ENCODE measurements at places on chromosomes 4 and X.

DNA sequence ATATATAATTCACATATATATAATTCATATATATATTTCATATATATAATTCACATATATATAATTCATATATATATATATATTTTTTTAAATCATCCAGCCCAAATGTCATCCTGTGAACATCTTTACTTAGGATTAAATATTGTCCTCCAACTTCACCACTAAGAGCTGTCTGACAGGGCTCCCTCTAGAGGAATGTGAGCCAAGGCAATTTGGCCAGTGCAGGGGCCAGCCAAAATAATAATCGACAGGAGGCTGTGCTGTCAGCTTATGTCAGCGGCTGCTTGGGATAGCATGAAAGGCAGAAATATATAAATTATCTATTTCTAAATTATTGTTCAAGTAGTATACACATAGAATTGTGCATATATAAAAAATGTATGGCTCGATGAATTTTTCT, 29.5 kb downstream of the EGFL6 start:
- DNase-seq = peak; percentile 2

GRCh38 chrX:152847281-152847680, 16.4 kb downstream of the NSDHL start:
- DNase-seq = no peak

DNA sequence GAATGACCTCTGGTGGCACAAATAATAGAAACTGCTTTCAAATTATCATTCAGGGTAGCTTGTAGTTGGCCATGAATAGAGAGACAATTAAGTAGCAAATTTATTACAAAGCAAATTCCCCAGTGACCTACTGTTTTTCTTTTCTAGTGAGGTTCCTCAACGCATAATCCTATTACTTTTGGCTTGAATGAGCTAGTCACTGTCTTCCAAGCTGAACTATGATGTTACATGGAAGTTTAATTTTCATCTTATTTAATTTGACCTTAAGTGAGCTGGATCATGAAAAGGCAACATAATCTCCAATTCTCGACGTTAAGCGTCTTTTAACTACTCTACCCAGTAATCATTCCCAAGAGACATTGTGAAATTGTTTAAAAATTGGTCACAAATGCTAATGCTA, 347.4 kb upstream of the MAGEB2 start:
- no peak for DNase-seq

DNA sequence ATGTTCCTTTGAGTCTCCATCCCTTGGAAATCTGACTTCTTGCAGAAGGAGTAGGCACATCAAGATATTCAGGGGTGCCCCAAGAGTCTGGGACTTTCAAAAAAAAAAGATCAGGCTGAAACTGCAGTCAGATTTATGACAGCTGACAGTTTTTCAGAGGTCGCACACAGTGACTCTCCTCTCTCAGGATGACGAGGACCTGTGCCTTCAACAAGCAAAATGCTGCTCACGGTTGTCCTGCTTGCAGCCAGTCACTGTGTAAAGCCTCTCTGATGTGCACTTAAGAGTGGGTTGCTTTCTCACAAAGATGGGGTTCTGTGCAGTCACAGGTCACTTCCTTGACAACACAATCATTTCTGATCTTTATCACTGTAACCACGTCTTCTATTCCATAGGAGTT, 178.2 kb downstream of the PTTG2 start:
- no peak for DNase-seq

DNA sequence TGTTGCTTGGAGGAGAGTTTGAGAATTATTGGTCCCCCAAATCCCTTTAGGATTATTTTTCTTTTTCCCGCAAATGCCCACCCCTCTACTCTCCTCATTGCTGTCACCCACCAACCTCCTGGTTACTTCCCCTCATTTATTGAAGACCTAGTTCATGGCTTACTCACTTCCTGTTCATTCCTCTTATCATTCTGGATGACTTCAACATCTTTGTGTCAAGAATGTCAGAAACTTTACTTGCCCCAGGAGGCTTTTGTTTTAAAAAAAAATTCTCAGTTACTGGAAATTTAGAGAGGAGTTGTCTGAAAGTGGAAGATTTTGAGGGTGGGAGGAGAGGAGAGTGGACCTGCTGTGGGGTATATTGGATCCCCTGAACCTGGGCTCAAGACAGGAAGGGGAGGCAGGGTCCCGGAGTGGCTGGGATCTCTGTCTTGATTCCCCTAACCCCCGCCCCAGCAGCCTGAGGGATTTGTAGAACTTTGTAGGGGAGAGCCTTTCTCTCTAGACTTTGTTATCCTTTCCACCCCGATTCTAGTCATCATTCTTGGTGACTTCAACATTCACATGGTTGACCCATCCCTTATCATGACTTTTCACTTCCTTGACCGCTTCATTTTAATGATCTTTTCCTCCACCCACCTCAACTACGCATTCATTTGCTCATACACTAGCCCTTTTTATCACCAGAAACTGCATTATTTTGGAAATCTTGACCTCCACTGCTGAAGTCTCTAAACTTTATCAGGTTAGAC, 69.9 kb upstream of the ESX1 start:
- DNase-seq = no peak

- DNase-seq = peak; percentile 79
These were observed at the start of gene BLOC1S4 for GRCh38 chr4:6716018-6716911. BLOC1S4 (plus strand) TSS chr4:6716174; CDS start chr4:6716210, 36 bp downstream.

DNA sequence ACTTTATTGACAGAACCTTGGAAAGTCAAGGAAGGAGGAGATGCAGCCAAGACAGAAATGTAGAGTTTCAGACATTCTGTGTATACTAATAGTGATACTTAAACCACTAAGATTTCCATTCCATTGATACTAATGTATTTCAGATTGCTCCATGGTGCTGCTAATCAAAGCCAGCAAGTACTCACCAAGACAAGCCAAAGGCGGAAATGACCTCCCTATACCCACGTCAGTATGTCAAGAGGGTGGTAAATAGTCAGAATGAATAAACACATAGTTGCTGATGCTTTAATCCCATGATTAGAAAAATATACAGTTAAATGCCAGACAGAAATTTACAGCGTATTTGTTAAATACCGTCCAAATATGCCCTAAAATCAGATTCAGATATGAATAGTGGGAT, 417.8 kb upstream of the INTU start:
- DNase-seq = no peak

DNA sequence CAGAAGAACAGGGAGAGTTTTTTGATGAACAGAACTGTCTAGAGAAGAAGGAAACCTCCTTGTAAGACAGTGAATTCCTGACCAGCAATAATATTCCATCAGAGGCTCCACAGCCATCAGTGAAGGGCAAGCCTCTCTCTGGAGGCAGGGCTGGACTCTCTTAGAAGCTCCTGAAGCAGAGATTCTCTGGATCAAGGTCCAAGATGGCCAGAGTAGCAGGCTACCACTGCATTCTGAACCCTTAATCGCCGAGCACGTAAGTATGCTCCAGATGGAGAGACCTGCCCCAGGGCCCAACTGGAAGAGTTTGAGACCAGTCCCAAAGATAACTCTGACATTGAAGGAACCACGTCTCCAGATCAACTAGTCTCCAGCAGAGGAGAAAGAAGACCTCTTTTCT, 16.4 kb downstream of the GABRE start:
- no peak for DNase-seq

DNA sequence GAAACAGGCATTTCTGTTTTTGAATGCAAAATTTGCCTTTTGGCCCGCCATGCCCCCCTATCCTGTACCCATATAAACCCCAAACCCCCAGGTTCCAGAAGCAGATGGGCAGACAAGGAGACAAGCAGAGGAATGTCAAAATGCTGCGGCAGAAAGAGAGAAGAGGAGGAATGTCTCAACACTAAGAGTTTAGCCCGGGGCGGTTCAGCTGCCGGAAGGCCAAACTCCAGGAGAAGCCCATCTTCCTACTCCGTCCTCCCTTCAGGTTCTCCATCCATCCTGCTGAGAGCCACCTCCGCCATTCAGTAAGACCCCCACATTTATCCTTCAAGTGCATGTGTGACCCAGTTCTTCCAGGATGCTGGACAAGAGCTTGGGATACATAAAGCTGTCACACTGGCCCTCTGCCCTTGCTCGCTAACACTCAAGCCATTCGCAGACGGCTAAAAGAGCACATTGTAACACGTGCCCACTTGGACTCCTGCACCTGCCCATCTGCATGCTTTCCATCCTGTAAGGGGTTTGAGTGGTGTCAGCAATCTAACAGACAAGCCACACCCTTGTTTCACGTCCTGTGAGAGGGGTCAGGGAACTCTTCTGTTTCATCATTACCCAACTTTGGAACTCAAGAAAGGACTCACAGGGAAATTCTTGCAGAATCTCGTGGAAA, 31.3 kb downstream of the TLR10 start:
- no peak for DNase-seq

DNA sequence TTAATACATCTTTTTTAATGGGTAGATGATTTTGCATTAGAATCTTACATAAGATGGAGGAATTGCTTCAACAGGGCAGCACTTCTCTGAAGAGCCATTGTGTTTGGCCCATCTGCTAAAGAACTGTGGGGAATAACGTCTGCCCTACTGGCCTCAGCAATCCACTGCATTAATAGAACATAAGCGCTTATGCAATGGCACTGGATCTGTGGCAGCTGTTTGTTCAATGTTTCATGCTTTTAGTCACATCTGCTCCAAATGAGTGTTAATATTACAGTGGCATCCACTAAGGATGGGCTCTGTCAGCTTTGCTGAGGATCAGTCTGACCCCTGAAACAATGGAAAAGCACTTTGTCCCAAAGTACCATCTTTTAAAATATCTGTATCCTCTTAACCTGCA, 279.0 kb upstream of the GK2 start:
- no peak for DNase-seq

GRCh38 chrX:46770817-46771163, 11.9 kb upstream of the SLC9A7 start:
- DNase-seq = peak; percentile 89

DNA sequence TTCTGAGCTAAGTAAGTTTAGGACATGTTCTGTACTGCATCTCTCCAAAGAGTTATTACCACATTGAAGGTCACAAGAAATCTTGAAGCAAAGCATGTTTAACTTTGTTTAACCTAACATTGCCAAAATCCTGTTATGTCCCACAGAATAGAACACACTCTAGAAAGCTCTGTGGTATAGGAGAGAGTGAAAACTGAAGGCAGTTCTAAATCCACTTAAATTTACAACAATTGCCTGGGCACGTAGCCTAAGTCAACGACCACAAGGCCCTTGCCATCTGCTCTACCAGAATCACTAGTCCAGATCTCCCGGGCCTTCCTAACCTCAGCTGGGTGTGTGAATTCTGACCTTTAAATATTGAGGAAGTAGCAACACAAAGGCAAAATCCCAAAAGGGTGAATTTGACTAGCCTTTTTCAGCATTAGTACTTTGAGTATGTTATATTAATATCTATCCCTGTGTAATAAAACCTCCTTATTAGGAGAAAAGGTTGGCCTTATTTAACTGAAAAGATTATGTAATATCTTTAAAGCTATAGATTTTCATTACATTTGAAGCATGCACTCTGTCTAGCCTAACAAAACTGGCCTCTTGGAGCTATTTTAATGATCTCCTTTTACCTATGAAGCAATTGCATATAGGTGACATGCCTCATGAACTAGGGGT, 4.5 kb upstream of the MAML3 start:
- no peak for DNase-seq

DNA sequence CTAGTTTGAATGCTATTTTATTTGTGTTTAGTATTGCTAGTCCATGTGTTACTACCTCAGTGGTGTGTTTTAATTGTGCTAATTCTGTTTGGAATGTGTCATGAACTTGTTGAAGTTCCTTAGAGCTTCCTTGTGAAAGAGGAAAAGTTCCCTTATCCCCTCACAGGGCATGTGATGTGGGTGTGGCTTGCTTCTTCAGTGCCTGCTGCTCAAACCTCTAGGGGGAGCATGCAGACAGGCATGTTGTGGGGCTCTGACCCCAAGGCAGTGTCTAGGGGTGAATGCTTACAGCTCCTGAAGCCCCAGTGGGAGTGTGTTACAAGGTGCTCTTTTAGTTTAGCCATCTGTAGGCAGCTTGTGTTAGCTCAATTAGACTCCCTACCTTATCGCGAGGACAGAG, 86.5 kb downstream of the MAGED4 start:
- peak; percentile 2 for DNase-seq

DNA sequence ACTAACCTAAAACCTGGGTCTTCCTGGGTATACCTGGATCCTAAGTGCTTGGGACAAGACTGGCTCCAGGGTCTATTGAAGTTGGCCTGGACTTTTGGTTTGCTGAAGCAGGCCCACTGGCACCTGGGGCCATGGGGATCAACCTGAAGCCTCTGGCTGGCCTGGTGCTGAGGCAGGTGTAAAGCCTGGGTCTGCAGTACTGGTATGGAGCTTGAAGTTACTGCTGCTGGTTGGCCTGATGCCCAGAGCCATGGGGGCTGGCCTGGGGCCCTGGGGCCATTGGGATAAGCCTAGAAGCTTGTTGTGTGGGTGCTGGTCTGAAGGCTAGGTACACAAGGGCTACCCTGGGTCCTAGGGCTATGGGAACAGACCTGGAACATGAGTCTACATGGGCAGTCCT, 743.2 kb upstream of the GRIA3 start:
- no peak for DNase-seq

GRCh38 chr4:79334783-79335182, 8.9 kb upstream of the NAA11 start:
- no peak for DNase-seq

- DNase-seq = no peak
These were observed 206.6 kb downstream of the ARHGAP10 start for GRCh38 chr4:147938496-147938895.

- DNase-seq = no peak
These were observed 2.2 kb downstream of the SORCS2 start for GRCh38 chr4:7194251-7195140.

DNA sequence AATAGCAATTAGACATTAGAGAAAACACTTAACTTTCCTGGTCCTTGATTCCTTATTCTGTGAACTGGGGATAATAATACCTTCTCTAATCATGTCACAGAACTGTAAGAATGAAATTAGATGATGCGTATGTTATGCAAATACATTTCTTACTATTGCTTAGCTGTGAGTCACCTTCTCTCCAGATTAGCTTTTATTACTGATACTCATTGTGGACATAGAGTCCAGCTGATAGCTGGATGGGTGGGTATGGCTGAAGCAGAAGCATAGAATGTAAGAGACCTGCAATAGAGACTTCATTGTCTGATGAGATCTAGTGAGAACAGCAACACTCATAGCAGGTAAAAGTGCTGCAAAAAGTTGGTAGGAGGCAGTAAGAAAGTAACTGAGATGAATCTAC, 437.2 kb upstream of the ZFP42 start:
- no peak for DNase-seq

- peak; percentile 23 for DNase-seq
These were observed 548 bp downstream of the TMEM164 start for GRCh38 chrX:110003167-110004156.

- no peak for DNase-seq
These were observed 33.9 kb downstream of the CPLX1 start for GRCh38 chr4:791898-792625.
